CMK (cell line): ENCODE measurements at places on chromosomes 1 and 21.

DNA sequence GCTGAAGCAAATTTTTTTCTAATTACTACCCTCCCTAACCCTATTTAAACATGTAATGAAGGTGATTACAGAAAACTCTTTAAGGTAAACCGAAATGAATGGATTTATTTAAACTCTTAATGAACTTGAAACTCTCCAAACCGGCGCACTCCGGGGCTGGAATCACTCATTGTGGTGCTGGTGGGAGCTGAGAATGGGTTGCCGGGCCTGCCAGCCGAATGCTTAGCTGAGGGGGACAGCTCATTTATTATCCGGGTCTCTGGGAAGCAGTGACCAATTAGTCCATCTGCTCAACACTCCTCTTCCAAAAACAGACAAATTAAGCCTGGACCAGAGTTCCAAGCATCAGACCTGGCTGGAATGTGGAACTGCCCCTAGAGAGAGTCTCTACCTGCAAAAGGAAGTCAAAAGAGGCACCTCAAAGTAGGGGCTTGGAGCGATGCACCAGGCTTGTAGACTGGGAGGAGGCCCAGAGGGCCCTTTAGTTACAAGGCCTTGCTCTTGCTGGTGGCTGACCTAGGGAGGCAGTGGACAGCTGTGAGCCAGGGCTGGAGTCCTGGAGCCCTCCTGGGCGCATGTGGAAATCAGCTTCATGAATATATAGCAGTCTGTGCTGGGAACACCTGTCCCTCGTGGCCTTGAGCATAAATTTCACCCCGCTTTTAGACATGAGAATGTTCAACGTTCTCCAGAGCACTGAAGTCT lies 320.7 kb downstream of the AJAP1 start:
- no peak for DNase-seq

- DNase-seq = no peak
Measured at GRCh38 chr21:30984889-30985288, 53.4 kb downstream of the KRTAP19-8 start.

DNA sequence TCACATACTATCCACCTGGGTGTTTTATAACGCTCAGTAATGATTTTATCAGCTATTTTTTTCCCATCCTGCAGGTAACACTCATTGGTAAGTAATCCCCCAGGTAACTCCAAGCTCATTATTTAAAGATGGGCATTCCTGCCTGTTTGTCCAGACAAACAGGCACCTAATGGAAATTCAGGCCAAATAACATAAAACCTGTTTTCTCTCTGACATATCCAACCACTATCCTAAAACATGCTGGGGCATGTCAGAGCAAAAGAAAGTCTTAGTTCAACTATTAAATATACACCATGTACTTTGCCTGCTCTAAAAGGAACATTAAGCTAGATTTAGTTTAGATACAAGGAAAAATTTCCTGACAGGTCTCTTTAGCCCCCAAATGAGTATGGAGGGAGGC lies 987.7 kb downstream of the TTLL7 start:
- DNase-seq = no peak

DNA sequence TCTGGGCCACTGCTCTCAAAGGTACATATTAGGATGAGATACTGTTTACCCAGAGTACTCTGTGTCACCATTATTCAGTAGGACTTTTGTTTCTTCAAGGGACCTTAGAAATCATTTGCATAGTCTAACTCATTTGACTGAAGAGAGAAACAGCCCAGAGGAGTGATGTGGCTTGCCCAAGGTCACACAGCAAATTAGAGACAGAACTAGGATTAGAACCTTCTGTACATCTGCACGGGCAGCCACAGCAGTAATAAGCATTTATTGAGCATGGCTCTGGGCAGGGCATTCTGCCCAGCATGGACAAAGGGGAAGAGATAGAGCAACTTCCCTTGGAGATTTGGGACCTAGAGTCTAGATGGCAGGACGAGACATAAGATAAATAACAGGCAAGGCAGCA lies 5.7 kb upstream of the NHLH1 start:
- DNase-seq = no peak

DNA sequence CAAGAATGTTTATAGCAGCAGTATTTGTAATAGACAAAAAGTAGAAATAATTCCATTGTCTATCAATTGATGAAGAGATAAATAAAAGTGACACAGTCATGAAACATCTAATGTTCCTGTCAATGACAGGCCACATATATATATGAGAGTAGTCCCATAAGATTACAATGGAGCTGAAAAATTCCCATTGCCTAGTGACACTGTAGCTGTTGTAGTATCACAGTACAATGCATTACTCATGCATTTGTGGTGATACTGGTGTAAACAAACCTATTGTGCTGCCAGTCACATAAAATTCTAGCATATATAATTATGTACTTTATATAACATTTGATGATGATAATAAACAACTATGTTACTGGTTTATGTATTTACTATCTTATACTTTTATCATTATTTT lies 141.9 kb upstream of the LYPLAL1 start:
- no peak for DNase-seq
